Activated T-cell treated with anti-CD3 and anti-CD28 coated beads for 4 hours (primary cell): ENCODE measurements at places on chromosomes 4 and X.

GRCh38 chr4:4829837-4830236, 29.6 kb upstream of the MSX1 start:
- no peak for DNase-seq

DNA sequence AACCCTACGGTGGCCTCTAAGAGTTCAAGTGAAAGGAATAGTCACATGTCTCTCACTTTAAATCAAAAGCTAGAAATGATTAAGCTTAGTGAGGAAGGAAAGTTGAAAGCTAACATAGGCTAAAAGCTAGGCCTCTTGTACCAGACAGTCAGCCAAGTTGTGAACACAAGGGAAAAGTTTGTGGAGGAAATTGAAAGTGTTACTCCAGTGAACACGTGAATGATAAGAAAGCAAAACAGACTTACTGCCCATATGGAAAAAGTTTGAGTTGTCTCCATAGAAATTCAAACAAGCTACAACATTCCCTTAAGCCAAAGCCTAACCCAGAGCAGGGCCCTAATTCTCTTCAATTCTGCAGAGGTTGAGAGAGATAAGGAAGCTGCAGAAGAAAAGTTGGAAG, 51.5 kb upstream of the RAB9B start:
- DNase-seq, result no peak

- DNase-seq, result no peak
These were observed 18.3 kb downstream of the CD99L2 start for GRCh38 chrX:150879855-150880807.

- DNase-seq, result no peak
These were observed 24.3 kb downstream of the AWAT2 start for GRCh38 chrX:70025464-70025863.

DNA sequence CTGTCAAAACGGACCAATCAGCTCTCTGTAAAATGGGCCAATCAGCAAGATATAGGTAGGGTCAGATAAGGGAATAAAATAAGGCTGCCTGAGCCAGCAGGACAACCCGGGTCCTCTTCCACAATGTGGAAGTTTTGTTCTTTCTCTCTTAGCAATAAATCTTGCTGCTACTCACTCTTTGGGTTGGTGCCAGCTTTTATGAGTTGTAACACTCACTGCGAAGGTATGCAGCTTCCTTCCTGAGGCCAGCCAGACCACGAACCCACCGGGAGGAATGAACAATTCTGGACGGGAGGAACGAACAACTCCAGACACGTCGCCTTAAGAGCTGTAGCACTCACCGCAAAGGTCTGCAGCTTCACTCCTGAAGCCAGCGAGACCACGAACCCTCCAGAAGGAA, 287.8 kb downstream of the RAPGEF2 start:
- DNase-seq, result no peak

- DNase-seq, result no peak
These were observed 117.4 kb upstream of the GRPR start for GRCh38 chrX:16005917-16006316.

GRCh38 chrX:31268359-31268758, 196.5 kb upstream of the FTHL17 start:
- no peak for DNase-seq

DNA sequence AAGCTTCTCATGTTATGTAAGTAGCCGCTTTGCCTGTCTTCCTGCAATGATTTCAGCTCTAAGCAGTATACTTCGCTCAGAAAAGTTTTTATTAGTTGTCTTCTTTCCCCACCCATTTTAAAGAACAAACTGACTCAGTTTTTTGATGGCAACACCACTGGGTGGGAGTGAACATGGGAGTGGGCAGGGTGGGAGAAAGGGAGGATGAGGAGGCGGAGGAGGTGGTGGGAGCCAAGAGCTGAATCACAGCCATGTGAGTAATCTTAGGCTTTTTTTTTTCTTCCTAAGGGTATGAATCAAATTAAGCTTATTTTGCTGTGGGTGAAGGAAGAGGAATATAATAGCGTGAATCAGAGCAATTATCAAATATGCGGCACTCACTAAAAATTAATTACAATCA, 574.3 kb upstream of the DIPK2B start:
- DNase-seq, result no peak

- peak; percentile 17 for DNase-seq
These were observed 5.0 kb downstream of the NAF1 start for GRCh38 chr4:163161536-163162205.

DNA sequence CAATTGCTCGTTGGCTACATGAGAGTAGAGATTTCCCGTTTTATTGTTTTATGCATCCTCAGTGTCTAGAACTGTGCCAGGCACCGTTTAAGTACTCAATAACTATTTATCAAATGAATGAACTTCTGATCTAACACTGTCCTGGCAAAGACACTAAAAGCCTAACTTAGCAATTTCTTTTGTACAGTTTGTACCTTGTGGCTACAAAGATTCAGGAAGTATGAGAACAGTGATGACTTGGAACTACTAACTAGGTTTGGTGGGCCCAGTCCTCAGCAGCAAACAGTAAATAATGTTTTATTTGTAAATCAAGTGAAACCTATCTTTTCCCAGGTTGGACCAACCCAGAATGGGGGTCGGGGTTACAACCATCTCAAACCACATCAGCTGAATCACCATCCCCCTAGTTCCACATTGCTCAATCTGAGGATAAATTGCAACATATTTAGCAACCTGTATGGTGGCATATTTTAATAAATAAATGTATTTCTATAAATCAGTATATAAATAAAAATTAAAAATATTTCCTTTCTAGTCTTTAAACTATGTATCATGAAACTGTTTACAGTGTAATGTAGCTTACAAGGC, 12.3 kb upstream of the SCRG1 start:
- DNase-seq, result no peak

- DNase-seq, result no peak
These were observed 159.5 kb downstream of the SHOX start for GRCh38 chrX:790041-790506.

DNA sequence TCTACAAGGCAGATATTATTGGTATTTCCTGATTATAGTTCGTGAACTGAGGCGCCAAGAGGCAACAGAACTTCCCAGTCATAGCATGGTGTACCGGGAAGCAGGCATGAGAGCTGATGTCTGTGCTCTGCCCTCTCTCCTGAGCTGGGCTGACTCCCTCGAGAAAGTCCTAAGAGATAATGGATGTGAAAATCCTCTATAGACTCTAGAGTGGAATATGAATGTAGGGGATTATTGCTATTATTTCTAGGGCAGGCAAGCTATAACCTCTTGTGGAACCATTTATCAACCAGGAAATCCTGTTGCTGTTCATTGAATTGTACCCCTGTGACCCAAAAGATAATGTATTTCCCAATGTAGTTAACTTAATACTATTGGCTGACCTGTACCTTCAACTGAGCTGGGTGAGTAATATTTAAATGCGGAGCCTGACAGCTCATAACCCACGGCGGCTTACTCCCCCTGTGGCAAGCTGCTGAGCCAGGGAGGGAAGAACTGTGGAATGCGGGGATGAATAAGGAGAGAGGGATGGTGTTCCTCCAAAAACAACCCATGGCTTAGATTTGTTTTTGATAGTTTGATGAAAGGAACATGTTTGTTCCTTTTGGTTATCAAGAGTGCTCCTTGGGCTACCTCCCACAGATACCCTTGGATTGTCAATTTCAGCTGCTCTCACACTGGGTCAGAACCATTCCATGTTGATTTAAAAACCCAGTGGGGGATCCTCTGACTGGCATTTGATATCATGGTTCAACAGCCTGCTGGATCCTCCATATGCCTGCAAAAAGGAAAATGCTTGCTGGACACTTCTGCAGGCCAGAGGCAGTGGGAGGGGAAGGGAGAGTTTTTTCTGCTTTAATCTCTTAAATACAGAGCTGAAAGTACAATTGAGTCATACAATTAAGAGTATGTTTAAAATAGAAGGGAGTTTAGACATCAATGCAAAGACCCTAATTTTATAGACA, 339.0 kb upstream of the BOD1L1 start:
- DNase-seq, result no peak

DNA sequence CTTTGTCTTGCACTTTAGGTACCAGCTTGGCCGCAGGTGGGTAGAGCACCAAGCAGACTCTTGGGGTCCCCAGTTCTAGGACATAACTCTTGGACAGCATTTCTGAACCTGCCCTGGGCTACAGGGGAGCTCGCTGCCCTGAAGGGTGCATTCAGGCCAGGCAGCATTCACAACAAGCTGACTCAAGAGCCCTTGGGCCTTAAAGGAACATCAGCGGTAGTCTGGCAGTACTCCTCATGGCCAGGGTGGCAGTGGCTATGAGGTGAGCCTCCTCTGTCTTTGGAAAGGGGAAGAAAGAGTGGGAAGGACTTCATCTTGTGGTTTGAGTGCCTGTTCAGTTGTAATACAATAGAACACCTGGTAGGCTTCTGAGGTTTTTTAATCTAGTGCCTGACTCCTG, 24.8 kb upstream of the SMARCA5 start:
- no peak for DNase-seq

- DNase-seq, result no peak
These were observed 51.8 kb downstream of the MAP7D3 start for GRCh38 chrX:136199365-136199764.

DNA sequence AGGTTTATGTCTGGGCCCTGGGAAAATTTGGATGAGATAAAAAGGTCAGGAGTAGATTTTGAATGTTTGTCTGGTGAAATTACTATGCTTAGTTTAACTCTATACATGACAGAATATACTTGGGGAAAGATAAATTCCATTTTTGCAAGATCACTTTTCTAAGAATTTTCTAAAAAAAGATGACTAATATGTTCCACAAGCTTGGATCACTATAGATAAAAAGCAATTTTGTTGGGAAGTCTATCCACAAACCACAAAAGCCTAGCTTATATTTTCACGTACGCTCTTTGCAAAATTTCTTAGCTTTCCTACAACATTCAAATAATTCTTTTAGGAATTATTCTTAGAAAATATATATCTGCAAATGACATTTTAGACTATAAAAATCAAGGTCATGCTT, 20.6 kb upstream of the COQ2 start:
- no peak for DNase-seq

- DNase-seq, result no peak
These were observed 1343.8 kb upstream of the IGFBP7 start for GRCh38 chr4:58453956-58454355.

DNA sequence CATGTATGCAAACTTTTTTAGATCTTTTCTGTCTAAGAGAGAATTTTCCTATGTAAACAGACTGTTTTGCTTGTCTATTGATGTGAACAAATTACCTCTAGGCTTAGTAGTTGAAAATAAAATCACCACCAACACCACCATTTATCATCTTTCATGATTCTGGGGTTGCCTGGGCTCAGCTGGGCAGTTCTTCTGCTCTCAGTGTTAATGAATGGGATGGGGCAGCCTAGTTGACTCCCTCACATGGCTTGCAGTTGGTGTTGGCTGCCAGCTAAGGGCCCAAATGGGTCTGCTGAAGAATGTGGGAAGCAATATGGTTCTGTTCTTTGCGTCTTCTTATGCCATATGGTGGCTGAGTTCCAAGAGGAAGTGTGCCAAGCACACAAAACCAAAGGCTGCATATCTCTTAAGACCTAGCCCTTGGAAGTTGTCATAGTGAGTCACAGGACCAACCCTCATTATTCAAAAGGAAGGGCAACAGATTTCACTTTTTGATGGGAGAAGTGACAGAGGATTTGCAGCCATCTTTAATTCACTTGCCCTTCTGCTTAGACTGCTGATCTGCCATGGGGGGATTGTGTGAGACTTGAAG, 17.9 kb downstream of the REELD1 start:
- no peak for DNase-seq

- DNase-seq, result no peak
These were observed 221.3 kb upstream of the BMP3 start for GRCh38 chr4:80809039-80809729.
